Stimulated activated CD8-positive, alpha-beta memory T cell treated with anti-CD3 and anti-CD28 coated beads, Interleukin-2, amount 100 ng/mL, for 1 hour (primary cell): ENCODE measurements at places on chromosomes 11 and 22.

- DNase-seq, result no peak
These were observed 58.8 kb upstream of the SYN3 start for GRCh38 chr22:33116841-33117547.

DNA sequence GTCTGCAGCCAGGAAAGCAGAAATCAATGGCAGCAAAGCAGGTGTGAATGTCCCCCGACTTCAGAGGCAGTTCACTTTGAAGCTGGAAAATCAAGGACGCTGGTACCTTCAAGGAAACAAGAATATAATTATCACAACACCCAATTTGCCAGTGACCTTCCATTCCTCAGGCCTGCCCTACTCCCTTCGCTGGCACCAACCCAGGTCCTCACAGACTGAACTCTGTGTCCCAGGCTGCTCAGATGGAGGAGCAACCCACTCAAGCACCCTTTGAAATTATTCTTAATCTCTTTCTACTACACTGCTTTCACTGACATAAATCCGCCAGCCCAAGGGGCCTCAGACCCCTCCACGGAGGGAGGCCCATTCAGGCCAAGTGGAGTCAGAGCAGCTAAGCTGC is 64.7 kb upstream of the WT1 start:
- DNase-seq, result no peak

DNA sequence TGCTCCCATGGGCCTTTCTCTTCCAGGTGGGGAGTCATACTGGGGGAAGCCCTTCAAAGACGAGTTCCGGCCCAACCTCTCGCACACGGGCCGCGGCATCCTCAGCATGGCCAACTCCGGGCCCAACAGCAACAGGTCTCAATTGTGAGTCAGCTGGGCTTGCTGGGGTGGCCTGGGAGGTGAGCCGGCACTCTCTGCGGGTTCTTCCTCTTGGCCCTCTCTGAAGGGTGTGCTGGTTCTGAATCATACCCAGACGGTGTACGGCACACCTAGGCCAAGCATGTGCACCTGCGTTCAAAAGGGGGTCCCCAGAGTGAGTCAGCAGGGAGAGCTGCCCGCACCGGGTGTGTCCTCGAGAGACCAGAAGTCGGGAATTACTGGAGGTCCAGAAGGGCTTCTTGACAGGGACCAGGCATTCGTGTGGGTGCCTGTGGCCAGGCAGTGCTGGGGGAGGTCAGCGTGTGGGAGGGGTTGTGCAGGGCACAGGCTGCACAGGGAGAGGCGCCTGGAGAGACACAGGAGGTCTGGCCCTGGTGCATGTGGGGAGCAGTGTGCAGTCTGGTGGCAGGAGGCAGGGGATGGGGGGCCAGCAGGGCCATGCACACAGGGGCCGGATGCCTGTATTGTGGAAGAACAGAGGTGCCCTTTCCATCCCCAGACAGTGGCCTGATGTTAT is 23.0 kb downstream of the PPIL2 start:
- DNase-seq, result no peak

DNA sequence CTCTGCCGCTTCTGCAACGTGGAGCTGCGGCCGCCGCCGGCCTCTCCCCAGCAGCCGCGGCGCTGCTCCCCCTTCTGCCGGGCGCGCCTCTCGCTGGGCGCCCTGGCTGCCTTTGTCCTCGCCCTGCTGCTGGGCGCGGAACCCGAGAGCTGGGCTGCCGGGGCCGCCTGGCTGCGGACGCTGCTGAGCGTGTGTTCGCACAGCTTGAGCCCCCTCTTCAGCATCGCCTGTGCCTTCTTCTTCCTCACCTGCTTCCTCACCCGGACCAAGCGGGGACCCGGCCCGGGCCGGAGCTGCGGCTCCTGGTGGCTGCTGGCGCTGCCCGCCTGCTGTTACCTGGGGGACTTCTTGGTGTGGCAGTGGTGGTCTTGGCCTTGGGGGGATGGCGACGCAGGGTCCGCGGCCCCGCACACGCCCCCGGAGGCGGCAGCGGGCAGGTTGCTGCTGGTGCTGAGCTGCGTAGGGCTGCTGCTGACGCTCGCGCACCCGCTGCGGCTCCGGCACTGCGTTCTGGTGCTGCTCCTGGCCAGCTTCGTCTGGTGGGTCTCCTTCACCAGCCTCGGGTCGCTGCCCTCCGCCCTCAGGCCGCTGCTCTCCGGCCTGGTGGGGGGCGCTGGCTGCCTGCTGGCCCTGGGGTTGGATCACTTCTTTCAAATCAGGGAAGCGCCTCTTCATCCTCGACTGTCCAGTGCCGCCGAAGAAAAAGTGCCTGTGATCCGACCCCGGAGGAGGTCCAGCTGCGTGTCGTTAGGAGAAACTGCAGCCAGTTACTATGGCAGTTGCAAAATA is 816 bp downstream of the PDE3B start:
- DNase-seq, result no peak

- DNase-seq, result no peak
These were observed 31.4 kb downstream of the NUMA1 start for GRCh38 chr11:72048766-72049460.

GRCh38 chr22:42353883-42354727 is 78.1 kb downstream of the NFAM1 start:
- DNase-seq, result no peak

DNA sequence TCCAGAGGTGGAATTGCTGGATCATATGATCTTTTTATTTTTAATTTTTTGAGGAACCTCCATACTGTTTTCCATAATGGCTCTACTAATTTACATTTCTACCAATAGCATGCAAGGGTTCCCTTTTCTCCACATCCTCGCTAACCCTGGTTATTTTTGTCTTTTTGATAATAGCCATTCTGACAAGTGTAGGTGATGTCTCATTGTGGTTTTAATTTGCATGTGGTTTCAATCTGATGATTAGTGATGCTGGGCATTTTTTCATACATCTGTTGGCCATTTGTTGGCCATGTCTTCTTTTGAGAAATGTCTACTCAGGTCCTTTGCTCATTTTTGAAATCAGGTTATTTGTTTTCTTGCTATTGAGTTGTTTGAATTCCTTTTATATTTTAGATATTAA is 15.4 kb upstream of the OR4D5 start:
- no peak for DNase-seq

GRCh38 chr11:120316880-120317688 is 8.0 kb upstream of the TLCD5 start:
- DNase-seq, result no peak

DNA sequence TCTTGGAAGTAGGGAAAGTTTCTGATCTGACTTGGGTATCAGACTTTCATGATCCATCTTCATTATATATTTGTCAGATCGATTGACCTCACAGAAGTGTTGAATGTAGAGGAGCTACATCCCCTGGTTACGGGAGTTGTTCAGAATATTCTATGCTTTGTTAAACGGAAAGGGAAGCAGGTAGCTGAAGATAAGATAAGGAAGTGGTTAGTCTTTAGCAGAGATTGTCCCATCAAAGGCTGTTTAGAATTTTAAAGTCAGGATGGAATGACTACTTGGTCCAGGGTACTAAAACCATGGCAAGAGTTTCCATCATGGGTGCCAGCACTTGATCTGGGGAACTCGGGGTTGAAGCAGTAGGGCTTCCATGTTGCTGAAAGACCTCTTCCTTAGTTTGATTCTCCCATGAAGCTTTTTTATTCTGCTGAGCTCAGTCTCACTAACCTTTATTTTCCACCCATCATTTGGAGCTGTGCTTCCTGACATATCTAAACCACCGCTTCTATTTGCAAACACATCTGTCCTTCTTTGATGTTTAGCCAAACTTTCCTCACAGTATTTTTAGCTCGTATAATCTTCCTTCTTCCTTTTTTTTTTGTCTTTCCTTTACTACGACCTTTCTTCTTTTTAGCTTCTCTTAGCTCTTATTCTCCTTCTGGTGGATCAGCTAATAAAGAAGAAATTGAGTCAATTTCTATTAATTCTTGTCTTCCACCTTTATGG is 4.0 kb upstream of the C22orf31 start:
- DNase-seq, result no peak

DNA sequence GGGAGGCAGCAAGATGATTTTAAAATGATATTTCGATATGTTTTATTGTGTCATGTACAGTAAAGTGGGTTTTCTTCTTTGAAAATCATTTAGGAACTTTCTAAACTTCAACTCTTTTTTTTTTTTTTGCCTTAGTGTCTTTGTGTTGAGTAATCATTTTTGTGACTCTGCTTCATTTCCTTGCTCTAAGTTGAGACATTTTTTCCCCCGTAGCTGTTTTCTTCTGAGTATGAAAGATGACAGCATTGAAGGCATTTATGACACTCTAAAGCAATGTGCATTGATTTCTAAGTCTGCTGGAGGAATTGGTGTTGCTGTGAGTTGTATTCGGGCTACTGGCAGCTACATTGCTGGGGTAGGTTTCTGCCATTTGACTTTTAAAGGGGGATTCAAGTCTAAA is 23.5 kb downstream of the RRM1 start:
- DNase-seq, result no peak
